Fibroblast of skin of back (primary cell): ENCODE measurements at places on chromosomes 7 and 10.

- DNase-seq: peak; percentile 51
Observed at GRCh38 chr10:9012312-9012711, 957.8 kb downstream of the GATA3 start.

DNA sequence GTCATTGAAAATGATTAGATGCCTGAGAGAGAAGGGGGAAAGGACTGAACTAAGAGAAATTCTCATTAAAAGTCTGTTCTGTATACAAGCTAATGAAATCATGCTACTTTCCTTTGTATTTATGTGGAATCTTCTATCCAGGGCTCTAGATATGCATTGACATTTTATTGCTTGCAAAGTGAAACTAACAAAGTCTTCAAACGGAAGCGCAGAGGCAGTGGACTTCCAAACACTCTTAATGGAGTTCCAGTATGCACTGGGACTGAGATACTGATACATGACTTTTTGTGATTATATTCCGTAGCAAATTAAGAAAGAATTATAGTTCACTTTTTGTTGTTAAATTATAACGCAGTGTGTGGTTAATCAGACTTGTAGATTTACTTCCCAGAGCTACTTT is 166.8 kb upstream of the TBX20 start:
- no peak for DNase-seq

DNA sequence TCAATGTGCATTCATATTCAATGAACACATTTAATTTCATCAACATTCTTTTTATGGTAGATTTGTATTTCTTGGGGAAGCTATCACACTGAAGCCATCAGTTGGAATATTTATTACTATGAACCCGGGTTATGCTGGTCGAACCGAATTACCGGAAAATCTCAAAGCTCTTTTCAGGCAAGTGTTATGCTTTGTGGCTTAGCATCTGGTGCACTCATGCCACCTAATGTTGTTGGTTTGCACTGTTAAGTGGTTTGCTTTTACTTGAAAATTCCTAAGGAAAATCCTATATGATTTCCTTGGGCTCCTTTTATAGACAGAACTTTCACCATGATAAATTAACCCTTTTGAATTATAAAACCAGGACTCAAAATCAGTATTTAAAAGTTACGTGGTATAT is 147.9 kb downstream of the DNAH11 start:
- DNase-seq: no peak

DNA sequence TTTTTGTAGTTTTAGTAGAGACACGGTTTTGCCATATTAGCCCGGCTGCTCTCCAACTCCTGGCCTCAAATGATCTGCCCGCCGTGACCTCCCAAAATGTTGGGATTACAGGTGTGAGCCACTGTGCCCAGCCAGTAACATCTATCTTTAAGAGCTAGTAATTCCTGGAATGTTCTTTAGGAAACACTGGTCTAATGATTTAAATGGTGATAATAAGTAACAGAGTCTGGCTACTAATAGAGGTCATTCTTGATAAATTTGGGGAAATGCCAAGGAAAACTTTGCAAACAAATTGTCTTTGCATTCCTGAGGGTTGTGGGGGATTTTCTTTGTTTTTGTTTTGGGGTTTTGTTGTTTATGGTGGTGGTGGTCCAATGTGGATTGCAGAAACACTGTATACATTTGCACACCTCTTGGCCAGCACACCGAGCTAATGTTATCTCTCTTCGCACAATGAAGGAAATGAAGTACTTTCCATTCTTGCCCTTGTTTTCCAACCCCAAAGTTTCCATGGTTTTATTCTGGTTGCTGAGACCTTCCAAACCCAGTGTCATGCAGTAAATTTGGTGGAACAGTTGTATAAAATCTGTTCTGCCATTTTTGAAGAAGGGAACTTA is 51.3 kb upstream of the WIPF3 start:
- no peak for DNase-seq

- no peak for DNase-seq
Observed at GRCh38 chr10:58070956-58071355, 196.7 kb downstream of the IPMK start.

GRCh38 chr7:29600661-29601060 is 37.0 kb downstream of the PRR15 start:
- DNase-seq: no peak

- no peak for DNase-seq
Observed at GRCh38 chr10:121303287-121303890, 294.9 kb downstream of the FGFR2 start.

DNA sequence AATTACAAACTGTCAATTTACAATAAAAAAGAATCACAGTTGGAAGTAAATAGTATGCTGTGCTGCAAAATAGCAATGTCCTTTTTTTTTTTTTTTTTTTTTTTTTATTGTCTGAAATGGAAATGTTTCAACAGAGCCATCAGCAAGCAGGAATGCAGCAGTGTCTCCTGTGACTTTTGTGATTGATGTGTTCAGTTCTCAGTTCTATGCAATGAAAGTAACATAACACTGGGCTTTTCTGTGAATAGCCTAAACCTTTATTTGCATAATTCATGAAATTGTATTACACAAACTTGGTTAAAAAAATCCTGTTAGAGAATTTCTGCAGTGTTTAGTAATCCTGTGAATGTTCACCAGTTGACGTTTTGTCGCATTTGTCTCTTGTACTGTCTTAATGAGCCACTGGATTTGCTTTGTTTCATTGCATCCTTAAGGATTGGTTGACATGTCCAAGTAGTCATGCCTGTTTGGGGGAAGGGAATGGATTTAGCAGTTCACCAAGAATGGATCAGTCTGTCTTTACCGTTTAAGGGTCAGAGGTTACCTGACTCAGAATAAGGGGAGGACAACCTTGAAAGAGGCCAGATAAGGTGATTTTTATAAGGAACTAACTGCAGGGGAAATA is 192.7 kb downstream of the MLLT10 start:
- DNase-seq: peak; percentile 23

DNA sequence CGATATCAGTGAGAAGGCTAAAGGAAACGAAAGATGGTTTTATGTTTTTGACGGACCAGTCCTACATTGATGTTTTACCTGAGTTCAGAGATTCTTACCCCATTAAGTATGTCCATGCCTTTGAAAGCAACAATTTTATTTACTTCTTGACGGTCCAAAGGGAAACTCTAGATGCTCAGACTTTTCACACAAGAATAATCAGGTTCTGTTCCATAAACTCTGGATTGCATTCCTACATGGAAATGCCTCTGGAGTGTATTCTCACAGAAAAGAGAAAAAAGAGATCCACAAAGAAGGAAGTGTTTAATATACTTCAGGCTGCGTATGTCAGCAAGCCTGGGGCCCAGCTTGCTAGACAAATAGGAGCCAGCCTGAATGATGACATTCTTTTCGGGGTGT is 27.7 kb downstream of the MET start:
- no peak for DNase-seq

GRCh38 chr7:29177963-29178600 is 16.5 kb upstream of the CHN2 start:
- DNase-seq: no peak
